ENCODE measurements at places on chromosomes 3 and 15.

GRCh38 chr15:82870727-82871320 is 61.4 kb downstream of the WHAMM start:
- DNase-seq = no peak

DNA sequence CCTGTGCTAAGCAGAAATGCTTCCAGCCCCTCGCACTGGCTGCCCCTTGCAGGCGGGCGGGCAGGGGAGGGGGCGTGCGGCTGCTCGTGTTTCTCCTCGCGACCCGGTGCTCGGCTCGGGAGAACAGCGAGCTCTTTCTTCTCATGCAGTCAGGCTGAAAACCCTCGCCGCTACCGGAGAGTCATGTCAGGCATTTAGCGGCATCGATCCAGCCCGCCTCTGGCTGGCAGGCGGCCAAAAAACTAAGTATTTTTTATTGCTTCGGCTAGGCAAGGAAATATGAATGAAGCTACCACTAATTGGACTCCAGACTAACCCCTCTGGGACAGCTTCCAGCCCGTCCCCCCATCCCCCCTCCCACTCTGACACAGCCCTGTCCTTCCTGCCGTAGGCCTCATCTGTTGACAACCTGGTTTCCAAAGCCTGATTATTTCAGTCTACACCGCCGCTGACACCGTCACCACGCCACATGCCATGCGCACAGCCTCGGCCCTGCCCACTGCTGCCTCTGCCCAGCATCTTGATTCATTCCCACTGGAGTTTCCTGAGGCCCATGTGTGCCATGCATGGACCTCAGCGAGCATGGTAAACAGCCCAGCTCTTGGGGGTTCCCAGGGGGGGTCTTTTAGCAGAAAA is 35.3 kb downstream of the TLE3 start:
- DNase-seq = no peak

DNA sequence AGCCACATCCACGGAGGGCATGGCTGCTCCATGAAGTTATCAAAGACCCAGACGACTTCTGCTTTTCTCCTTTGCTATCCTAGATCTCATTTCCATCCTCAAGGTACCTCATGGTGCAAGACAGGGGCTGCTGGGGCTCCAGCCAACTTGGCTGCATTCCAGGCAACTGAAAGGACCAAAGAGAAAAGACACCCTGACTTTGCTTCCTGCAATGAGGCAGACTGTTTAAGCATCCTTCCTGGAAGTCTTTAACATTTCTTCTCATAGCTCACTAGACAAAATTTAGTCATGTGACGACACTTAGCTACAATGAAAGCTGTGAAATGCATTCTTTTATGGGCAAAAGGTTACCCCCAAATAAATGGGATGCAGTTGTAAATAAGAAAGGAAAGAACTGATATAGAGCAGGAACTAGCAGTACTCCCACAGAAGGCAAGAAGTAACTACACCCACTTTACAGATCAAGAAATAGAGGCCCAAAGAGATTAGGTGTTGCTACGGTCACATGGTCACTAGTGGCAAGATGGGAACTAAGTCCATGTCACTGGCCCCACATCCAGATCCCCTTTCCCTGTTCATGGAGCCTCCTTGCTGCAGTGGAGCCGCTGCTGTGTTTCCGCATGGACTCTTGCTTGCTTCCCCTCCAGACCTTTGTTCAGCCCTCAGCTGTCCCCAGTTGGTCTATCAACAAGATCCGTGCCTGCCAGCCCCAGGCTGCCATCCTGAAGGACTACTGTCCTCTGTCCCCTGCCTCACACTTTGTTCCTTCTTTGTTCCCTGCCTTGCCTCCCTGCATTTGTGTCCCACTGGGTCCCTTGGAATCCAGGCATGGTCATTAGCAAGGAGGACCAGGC is 107.0 kb downstream of the XXYLT1 start:
- DNase-seq = no peak

GRCh38 chr3:156898296-156898880 is 72.2 kb downstream of the LEKR1 start:
- DNase-seq = no peak

- no peak for DNase-seq
Observed at GRCh38 chr15:41567261-41567660, 8.2 kb downstream of the TYRO3 start.

DNA sequence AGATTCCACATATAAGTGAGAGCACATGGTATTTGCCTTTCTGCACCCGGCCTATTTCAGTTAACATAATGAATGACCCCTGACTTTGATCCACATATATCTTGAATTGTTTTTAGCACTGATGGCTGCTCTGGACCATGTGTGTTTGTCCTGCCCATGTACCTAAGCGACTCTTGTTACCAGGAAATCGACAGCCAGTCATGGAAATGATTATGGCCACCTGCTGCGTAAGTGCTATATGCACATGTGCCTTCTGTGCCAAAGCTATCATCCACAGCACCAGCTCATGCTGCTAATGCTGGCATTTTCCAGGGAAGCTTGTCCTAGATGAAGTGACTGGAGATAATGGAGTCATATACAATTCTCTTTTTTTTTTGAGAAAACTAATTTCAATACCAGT is 103.7 kb downstream of the PEX5L start:
- DNase-seq = no peak

DNA sequence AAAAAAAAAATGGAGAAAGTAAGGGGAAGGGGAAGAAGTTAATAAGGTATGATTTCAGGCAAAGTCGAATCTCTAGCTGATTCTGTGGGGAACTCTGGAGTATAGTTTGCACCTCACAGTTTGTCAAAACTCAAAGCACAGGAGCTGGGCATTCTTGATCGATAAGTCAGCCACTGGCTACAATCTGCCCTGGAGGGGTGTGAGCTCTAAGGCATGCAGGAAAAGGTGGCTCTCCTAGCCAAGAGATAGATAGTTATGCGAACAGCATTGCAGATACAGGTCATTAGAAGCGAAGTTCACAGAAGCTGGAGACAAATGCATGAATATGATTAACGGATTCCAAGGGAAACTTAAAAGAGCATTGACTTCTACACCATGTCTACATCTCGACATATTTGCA is 952.6 kb downstream of the AGBL1 start:
- no peak for DNase-seq
